ENCODE measurements at places on chromosomes 4 and X. TPM values are rescaled to one million over a fixed set of nuclear protein-coding genes. Genes with fewer than 3 reads are reported as not detected.

Gene NAP1L3
- total RNA-seq: 4.7 TPM

Gene TBX22
- total RNA-seq: 0.31 TPM

Gene EMD
- 50.2 TPM for total RNA-seq

Gene PAK3
- 0.12 TPM for total RNA-seq

Gene CXCL11
- not detected for total RNA-seq

Gene MAGEA10
- total RNA-seq: not detected

Gene STS
- total RNA-seq: 8.0 TPM

Gene CHRDL1
- total RNA-seq: 7.7 TPM

Gene ING2
- total RNA-seq: 15.2 TPM

Gene NDST3
- total RNA-seq: not detected

Gene NXT2
- total RNA-seq: 7.2 TPM

Gene CT45A3
- not detected for total RNA-seq

Gene CT83
- total RNA-seq: not detected

Gene XG
- 0.73 TPM for total RNA-seq

Gene FAM90A26
- total RNA-seq: not detected

Gene MEPE
- not detected for total RNA-seq

Gene GAGE2A
- not detected for total RNA-seq

Gene HSFX3
- not detected for total RNA-seq

Gene XAGE2
- total RNA-seq: not detected

Gene SLC38A5
- total RNA-seq: 8.7 TPM

Gene ARR3
- total RNA-seq: not detected

Gene MECP2
- total RNA-seq: 33.2 TPM

Gene MAGEC1
- total RNA-seq: not detected

Gene SPP1
- total RNA-seq: not detected

Gene DMD
- total RNA-seq: 27.4 TPM

Gene MBNL3
- total RNA-seq: 4.2 TPM

Gene XK
- total RNA-seq: not detected

Gene CPE
- total RNA-seq: 6.3 TPM

Gene PASD1
- not detected for total RNA-seq

Gene ZFP92
- total RNA-seq: 0.06 TPM

Gene PIR
- total RNA-seq: 47.2 TPM

Gene WDR17
- 0.06 TPM for total RNA-seq

Gene TMLHE
- 8.9 TPM for total RNA-seq

Gene ARX
- total RNA-seq: not detected

Gene ARHGAP36
- not detected for total RNA-seq

Gene PNMA3
- not detected for total RNA-seq

Gene FMR1NB
- total RNA-seq: not detected

Gene AVPR2
- total RNA-seq: not detected

Gene LRRC66
- total RNA-seq: 0.34 TPM

Gene MAGEE2
- total RNA-seq: not detected

Gene C1QTNF7
- total RNA-seq: 1.9 TPM

Gene DCAF4L1
- 0.06 TPM for total RNA-seq

Gene EVC2
- total RNA-seq: 13.7 TPM
